ENCODE measurements at places on chromosomes 3 and 15. TPM values are rescaled to one million over a fixed set of nuclear protein-coding genes. Genes with fewer than 3 reads are reported as not detected.

DNA sequence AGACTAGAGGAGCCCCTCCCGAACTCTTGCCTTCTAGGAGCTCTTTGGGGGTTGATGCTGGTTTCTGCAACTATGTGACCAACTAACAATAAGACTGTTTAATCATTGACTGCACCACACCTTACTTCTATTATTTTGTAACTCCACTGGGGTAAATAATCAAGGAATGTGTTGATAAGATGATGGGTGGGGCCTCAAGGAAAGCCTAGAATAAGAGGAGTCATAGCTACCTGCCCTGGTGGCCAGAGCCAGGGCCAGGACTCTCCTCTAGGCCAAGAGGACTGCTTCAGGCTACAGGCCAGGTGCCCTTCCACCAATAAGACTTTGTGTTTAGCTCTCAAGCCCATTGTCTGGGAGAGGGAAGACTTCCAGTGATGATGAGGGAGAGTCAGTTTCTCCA lies 41.2 kb upstream of the PIAS1 start:
- DNase-seq, result no peak

- DNase-seq, result no peak
Observed at GRCh38 chr3:74426571-74426970, 187.9 kb downstream of the CNTN3 start.

- no peak for DNase-seq
Observed at GRCh38 chr3:166637984-166638530, 742.0 kb downstream of the ZBBX start.

GRCh38 chr3:50617911-50618481 lies 1.0 kb downstream of the MAPKAPK3 start:
- no peak for DNase-seq

DNA sequence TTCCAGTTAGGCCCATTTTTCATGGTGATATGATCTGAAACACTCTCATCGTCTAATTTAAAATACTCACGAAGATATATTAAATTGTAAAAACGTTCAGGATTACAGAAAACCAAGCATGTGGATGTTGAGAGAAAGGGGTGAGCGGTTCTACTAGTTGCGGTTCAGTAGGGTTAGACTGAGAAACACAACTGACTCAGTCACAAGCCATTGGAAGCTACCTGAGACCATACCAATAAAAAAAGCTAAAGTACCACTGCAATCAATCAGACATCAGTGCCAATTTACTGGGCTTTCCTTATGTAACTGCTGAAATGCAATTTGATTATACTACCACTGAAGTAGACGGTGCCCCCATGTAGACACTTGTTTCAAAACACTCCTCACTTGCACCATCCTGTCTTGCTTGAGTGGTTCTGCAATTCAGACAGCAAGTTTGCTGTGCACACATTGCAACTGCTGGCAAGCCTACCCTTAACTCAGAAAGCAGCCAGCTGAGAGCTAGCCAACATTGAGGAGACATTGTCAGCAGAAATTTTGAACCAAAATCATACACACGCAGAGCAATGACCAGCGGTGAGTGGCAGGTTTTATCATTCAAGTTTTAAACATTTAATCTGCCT lies 368.7 kb upstream of the ARHGEF26 start:
- no peak for DNase-seq

Gene LINGO1
- total RNA-seq, result 45.7 TPM

Gene CFAP161
- total RNA-seq, result 2.7 TPM
